ENCODE measurements at places on chromosomes 11 and 22.
A peak's percentile ranks its signal among the peaks of the same experiment; 100 is the strongest.

- DNase-seq = no peak
Measured at GRCh38 chr11:121570453-121570852, 117.7 kb upstream of the SORL1-AS1 start.

DNA sequence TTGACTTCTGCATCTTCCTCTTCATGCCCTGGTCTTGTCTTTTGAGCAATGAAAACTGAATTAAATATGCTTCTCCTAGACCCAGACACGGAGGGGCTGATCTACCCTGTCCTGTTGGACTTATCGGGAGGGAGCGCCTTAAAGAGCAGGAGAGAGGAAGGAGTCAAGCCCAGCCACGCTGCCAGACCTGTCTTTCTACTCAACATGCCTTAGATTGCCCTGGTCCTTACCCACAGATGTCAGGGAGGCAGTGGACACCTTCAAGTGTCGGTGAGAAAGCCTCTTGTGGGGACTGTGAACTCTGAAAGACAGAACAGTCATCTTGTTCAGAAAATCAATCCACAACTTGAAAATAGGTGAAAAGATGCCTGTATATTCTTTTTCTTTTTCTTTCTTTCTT is 61.8 kb downstream of the IRAG1 start:
- no peak for DNase-seq

GRCh38 chr11:123536690-123537437 is 106.8 kb downstream of the GRAMD1B start:
- DNase-seq = no peak

DNA sequence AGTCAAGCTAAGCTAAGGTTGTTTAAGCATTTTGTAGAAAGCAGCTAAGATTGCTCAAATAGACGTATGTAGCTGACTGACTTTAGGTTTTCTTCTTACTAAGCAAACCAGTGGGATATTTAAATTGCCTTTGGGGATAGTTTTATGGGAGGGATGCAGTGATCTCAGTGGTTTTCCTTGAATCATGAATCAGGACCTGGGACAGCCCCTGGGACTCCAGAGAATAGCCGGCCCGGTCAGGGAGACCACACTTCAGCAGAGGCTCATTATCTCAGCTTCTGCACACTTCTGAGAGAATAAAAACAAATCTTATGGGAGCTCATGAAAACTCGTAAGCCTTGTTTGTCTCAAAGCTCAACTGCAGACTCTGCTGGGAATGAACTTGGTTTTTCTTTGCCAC is at the start of gene OR9I1:
Gene OR9I1, minus strand, starts transcription at position 62 of the 400 bp plus-strand sequence. CDS start 6,086 bp downstream, outside the sequence.
- no peak for DNase-seq

DNA sequence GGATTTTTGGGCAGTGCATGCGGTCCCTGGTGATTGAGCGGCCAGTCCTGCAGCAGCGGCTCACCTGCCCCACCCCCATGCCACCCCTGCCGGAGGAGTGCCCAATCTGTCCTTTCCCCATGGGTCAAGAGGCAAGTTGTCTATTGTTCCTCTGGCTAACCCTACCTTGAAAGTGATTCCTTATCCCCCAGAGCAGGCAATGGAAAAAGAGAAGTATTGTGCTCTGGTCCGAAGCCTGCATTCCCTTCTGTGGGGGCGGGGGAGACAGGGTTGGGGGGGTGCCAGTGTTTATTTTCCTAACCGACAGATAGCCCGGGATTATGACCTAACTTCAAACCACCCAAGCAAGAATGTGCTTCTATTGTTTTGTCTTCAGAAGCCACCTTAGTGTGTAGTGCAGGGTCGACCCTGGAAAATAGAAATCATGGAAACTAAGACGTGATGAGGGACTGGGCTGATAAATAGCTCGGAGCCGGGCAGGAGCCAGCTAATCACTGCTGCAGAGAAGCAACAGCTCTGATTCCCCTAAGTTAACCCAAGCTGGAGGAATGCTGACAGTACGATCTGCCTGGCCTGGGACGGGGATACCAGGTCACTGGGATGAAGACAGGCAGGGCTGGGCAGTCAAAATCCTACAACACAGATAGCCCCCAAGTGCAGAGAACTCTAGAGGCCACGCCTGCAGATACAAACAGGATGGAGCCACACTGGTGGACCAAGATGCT is 38.7 kb upstream of the ATXN10 start:
- no peak for DNase-seq

DNA sequence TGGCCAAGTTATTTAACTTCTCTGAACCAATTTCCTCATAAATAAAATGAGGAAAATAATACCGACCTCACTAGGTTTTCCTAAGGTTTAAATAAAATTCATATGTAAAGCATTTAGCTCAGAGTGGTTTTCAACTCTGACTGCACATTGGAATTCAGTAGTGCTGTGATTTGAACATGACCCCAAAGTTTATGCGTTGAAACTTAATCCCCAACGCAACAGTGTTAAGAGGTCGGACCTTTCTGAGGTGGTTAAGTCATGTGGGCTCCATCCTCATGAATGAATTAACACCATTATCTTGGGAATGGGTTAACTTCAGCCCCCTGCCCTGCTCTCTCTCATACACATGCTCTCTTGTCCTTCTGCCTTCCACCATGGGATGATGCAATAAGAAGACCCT is 322.2 kb downstream of the AASDHPPT start:
- no peak for DNase-seq

DNA sequence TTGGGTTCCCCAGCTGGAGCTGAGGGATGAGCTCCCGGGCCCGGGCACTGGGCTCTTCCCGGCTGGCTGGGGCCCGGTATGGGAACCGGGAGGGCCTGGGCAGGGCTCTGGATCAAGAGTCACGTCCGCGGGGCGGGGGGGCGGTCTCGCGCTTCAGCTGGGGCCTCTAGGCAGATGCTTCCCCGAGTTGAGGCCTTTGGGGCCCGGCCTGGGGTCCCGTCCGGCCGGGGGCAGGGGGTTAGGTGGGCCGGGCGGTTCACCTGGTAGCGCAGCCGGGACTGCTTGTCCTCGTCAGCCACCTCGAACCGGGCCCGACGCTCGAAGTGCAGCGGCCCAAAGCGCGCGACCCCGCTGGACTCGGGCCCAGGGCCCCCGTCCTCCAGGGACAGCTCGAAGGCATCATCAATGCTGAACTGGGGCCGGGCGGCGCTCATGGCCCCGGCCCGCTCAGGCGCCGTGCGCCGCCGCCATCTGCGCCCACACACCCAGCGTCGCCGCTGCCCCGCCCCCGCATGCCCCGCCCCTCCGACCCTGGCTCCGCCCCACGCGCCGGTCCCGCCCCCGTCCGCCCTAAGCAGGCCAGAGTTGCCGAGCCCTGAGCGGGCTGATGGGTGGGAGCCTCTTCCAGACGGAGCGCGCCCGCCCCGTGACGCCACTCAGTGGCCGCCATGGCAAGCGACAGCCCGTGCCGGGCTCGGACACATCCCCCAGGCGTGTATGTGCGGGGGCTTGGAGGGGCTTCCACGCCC is at the start of gene TMEM134:
Gene TMEM134, minus strand, starts transcription at position 493 of the 749 bp plus-strand sequence. Its CDS starts 59 bp downstream, at position 434.
- DNase-seq = peak; percentile 82

DNA sequence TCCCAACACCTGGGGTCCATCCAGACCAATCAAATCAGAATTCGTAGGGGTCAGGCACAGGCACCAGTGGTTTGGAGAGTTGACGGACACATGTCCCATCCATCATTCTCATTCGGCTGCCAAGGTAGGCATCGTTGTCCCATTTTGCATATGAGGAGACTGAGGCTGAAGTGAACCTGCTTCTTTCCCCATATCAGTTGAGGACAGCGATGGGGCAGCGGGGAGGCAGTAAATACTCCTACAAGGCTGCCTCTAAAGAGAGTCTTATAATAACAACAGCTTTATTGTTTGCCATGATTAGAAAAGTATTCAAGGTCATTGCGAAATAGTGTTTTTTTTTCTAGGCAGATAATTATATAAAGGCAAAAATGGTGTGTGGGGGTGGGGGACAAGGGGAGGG is 1.6 kb upstream of the BEST1 start:
- no peak for DNase-seq

- no peak for DNase-seq
Measured at GRCh38 chr11:76251226-76251575, 44.9 kb upstream of the WNT11 start.

DNA sequence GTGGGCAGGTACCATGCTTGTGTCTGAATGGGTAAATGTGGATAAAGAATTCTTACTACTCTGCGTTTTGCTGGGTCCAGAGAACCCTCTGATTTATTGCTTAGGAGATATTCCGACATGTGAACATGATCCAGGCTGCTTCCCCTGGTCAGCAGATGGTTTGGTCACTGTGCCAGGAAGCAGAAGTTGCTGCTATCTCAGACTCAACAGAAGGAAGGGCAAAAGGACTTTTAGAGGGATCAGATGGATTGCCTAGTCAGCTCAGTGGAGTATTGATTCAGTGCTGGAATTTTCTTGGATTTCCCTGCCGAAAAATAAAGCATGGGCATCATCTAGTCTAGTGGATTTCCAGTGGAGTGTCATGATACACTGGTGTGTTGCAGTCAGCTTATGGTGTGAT is 440.1 kb downstream of the NTM start:
- DNase-seq = no peak

DNA sequence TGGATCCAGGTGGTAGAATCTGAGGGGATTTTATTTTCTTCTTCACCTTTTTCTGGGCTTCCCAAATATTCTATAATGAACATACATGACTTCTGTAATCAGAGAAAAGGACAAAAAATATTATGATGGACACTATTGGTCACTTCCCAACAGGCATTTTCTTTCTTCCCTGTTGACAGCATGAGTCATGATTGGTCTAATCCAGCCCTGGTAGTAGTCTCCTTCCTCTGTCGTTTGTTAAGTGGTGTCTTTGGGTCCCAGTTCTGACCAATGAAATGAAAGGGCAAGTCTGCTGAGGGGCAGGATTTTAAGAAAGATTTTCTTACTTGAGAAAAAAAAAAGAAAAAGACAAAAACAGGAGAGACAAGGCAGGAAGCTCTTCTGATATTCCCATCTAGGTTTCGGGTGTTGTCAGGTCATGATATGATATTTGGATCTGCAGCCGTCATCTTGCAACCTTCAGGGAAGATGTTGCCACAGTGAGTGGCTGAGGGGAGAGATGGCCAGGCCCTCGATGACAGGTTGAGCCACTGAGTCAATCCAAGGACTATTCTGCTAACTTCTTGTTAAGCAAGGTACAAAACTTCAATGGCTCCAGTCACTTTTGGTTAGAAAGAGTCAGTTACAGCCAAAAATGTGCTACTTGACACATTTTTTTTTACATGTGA is 23.3 kb upstream of the PLEKHB1 start:
- DNase-seq = no peak

- DNase-seq = no peak
Measured at GRCh38 chr11:61610905-61611304, 30.0 kb upstream of the SYT7 start.

GRCh38 chr11:44004452-44005062 is 43.2 kb upstream of the ACCSL start:
- DNase-seq = no peak

DNA sequence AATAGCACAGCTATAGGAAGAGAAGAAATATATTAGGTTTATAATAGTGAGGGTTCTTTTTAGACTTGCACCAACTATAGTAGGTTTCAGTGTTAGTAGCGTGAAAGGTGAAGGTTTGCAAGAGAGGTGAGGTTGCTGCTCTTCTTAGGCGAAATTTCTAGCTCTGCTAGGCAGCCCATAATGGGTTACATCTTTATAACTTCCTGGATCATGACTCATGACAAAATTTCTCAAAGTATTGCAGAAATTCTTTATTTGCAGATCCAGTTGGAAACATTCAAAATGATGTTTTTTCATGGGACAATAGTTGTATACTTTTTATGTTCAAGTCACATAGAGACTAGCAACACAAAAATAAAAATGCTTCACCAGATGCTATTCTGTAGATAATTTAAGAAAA is 260.0 kb downstream of the SOX6 start:
- DNase-seq = no peak

GRCh38 chr22:20607157-20607907 is 99.9 kb downstream of the MED15 start:
- DNase-seq = no peak

GRCh38 chr11:116853461-116854073 is 16.1 kb upstream of the APOA1 start:
- DNase-seq = no peak

- DNase-seq = no peak
Measured at GRCh38 chr22:36769541-36770512, 6.1 kb downstream of the IFT27 start.

DNA sequence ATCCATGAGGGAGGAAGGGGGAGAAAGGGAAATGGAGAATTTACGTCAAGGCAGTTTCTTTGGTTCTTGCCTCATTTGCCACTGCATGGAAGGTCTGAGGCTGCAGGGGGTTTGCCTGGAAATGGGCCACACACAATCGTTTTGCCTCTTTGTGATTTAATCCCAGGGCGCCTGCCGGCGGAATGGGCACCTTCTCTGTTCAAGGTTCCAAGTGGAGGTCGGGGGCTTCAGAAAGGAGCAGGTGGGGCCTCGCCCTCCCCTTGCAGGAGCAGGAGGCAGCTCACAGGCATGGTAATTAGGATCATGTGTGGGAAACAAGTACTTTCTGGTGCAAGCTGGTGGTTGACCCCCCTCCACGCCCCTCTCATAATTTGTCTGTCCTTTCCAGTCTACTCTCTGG is 29.9 kb downstream of the MPPED1 start:
- DNase-seq = no peak

DNA sequence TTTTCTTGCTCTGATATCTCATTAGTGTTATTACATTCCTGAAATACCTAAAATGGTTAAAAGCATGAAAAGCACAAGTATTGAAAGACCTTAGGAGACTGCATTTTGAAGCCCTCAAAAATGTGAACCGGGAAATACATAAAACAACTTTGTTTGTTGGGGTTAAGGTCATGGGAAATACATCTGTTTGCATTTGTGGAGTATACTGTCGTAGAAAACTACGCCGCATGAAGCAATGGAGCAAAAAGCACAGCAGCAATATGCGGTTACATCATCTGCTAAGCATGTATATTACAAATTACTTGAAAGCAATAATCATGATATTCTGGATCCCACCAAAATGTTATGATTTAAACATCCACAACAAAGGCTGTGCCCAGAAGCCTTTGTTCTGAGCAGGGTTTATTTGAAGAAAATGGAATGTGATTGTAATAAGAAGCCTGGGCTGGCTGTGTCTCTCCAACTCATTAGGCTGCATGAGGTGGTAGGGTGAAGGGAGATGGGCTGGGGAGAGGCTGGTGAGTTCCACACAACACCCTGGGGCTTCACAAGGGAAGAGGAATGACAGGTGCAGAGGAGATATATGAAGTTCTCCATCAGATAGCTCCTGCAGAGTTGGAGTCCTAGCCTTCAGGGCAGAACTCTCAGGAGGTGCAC is 64.7 kb upstream of the LIN7C start:
- DNase-seq = no peak

GRCh38 chr11:86673872-86674750 is 1.7 kb upstream of the ME3 start:
- DNase-seq = no peak

- DNase-seq = peak; percentile 29
Measured at GRCh38 chr11:59186130-59186594, 14.2 kb downstream of the DTX4 start.

Measured in T-helper 2 cell (primary cell).